ENCODE measurements at places on chromosomes 2 and 18.

- no peak for DNase-seq
Observed at GRCh38 chr18:71485611-71486010, 1058.5 kb downstream of the CBLN2 start.

DNA sequence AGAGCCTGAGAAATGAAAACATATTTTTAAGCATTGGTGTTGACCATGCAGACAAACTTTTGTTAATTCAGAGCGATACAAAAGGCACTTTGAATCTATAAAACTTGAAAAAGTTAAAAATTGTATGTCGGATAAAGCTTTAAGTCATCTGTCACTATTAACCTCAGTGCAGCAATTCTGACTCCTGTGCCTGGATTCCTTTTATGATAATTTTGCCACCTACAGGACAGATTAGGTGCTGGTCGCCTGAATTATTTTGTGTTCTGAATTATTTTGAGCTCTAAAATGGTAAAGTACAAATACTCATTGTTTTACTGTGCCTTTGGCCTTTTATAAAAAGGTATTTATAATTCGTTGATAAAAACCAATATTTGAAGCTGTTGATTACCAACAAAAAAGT, 19.4 kb upstream of the RNF138 start:
- no peak for DNase-seq

DNA sequence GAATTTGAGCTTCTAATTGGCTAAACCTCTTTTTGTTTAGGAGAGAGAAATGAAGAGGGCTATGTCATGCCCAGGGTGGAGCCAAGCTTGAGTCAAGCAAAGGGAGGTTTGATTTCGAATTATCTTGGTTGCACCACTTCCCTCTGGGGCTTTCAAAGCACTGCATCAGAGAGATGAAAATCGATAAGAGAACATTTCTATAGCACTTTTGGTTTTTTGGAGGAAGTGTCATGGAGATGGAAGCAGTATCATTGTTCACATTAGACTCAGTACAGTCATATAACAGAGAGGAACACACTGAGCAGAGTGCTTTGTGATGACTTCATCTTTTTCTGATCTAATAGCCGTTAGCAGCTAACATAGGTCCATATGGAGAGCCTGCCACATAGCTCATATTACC, 120.3 kb upstream of the UXS1 start:
- DNase-seq, result no peak

- DNase-seq, result no peak
Observed at GRCh38 chr2:128667391-128667790, 348.7 kb upstream of the HS6ST1 start.

DNA sequence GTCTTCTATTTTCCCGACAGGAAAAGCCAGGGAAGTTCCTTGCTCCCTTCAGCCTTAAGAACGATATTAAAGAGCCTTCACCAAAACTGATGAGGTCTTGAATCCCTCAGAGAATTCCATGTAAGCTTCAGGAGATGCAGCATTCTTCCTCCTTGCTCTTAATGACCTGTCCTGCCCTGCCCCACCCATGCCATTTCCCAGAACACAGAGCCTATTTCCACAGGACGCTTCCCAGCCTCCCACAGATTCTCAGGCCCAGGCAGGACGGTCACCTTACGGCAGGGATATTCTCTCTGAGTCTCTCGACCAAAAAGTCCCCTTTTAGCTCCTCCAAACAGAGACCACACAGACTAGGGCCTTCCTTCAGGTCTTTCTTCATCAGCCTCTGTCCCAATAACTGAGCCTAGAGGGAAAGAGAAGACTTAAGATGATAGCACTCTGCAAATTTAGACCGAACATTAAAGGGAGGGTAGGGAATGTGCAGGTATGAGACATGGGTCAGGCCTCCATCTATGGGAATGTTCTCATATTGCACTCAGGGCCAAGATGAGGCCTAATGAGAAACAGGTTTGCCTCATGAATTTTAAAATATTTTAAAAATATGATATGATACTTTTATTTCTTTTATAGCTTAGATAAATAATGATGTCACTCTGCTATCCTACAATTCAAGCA, 62.1 kb downstream of the COBLL1 start:
- DNase-seq, result no peak

GRCh38 chr2:168033966-168034365, 213.4 kb downstream of the STK39 start:
- no peak for DNase-seq

DNA sequence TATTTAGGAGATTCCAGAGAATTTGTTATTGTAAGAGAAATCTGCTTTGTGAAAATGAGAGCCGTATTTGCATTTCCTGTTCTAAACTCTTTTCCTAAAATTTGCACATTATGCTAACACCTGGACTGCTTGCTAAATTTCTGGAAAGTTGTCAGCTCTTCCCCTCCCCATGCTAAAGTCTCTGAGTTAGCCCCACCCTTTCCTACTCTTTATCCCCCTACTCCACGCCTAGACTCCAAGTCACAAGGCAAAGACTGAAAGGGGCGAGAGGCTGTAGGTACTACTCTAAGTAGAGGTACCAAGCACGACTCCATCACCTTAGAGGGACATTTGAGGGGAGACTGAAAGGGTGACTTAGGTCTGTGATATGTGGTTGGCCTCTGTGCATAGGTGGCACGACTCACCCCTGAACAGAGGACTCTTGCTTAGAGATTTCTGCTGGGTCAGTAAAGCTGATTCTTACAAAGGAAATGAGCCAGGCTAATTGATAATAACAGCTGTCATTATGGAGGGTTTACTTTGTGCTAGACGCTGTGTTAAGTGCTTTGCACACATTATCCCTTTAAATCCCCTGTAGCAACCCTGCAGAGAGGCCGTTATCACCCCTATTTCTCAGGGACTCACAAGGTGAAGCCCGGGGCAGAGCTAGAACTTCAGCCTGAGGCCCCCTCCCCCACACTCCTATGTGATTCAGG, 373.5 kb downstream of the EN1 start:
- DNase-seq, result no peak

DNA sequence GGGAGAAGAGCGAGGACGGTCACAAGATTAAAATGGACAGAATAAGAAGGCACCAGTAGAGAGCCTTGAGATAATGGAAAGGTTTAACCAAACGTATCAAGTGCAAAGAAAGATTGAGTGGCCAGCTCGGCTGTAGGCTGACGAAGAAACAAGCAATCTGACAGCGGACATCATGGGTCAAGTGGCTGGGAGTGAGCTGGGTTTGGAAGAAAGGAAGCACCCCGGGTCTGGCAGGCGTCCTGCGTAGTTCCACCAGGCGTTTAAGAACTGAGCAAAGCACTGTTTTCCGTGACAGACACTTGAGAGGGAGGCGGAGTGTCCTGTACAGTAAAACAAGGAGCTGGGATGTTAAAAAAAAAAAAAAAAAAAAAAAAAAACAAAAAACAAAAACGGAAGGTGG, 27.1 kb downstream of the DAPL1 start:
- DNase-seq, result no peak

- DNase-seq, result no peak
Observed at GRCh38 chr2:65974067-65974723, 460.7 kb upstream of the MEIS1 start.

DNA sequence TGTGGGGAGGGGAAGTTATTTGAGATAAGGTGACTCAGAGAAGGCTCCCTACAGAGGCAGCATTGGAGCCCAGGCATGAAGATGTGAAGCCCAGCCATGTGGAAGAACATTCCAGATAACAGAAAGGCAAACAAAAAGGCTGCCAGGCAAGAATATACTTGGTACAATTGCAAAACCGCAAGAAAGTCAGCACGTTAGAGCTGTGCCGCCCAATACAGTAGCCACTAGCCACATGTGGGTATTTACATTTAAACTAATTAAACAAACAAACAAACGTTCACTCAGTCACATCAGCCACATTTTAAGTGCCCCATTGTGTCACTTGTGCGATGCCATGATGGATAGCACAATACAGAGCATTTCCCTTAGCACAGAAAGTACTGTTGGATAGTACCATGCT, 179.6 kb downstream of the SATB2 start:
- no peak for DNase-seq

DNA sequence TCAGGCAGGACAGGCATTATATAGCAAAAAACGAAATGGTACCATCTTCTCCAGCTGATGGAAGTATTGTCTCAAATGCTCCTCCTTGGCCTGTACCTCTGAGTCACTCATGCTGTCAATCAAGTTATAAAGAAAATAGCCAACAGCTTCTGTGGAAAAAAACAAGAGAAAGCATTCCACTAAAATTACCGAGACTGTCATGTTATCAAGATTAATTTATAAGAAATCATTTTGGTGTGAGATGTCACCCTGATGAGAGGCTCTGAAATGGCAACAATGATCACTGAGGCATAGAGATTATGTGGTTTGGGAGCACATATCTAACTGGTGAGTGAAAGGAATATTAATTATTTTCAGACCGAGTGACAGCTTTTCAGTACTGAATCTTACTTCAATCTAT, 47.4 kb downstream of the LRPPRC start:
- DNase-seq, result no peak
